Metanephros (tissue), 2 donors: ENCODE measurements at places on chromosomes 5 and 9. TPM values are rescaled to one million over a fixed set of nuclear protein-coding genes. Genes with fewer than 3 reads are reported as not detected.

The SETD9 gene
- 9.1 TPM for total RNA-seq

The CCNB1 gene
- total RNA-seq: 56.9 TPM

The FBXL7 gene
- total RNA-seq: 19.6 TPM

The F2RL2 gene
- 1.1 TPM for total RNA-seq

The HBEGF gene
- 18.6 TPM for total RNA-seq

The NXNL2 gene
- total RNA-seq: 3.4 TPM

The MRPL22 gene
- total RNA-seq: 25.1 TPM

The THBS4 gene
- total RNA-seq: 41.2 TPM

The PHF19 gene
- total RNA-seq: 22.4 TPM

The IFNA21 gene
- not detected for total RNA-seq

The IRGM gene
- 0.12 TPM for total RNA-seq

The CDKN2AIPNL gene
- total RNA-seq: 28.2 TPM

The CLINT1 gene
- total RNA-seq: 106 TPM

The NKD2 gene
- 36.5 TPM for total RNA-seq

The PCDHGB5 gene
- total RNA-seq: 14.1 TPM

The GARIN3 gene
- not detected for total RNA-seq

The GSN gene
- total RNA-seq: 262 TPM

The CNTNAP3 gene
- total RNA-seq: 9.2 TPM

The CYLC2 gene
- total RNA-seq: not detected

The PCDHB7 gene
- total RNA-seq: 4.4 TPM

The UBQLN1 gene
- total RNA-seq: 128 TPM

The HTR4 gene
- total RNA-seq: 0.35 TPM

The STKLD1 gene
- total RNA-seq: 2.0 TPM

The UGT3A2 gene
- total RNA-seq: 4.4 TPM

The PCA3 gene
- 0.12 TPM for total RNA-seq
